Omental fat pad (tissue), 4 donors: ENCODE measurements at places on chromosomes 6 and 20. TPM values are rescaled to one million over a fixed set of nuclear protein-coding genes. Genes with fewer than 3 reads are reported as not detected.

Gene PLEKHG1
- 35.7 TPM for total RNA-seq

Gene TSPYL1
- total RNA-seq = 43.5 TPM

Gene DDO
- 2.8 TPM for total RNA-seq

Gene TINAG
- not detected for total RNA-seq

Gene COL19A1
- total RNA-seq = 0.09 TPM

DNA sequence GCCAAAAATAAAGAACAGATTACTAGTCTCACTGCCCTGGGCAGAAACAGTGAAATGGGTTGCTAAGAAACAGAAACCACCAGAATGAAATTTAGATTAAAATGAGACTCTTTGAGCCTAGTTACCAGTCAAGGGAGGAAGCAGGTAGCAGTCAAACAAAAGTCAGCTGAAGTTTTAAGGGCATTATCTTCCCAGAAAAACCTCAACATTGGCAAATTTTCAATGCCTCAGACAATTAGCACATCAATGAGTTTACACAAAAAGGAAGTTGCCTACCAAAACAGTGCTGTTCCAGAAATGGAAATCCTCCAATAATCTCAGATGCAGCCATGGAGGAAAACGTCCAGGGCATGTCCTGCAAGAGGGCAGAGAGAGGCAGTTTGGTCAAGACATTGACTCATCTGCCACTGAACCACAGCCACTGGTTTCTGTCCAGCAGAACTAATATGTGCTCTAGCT is 399.7 kb upstream of the ADGRB3 start:
- DNase-seq = no peak

GRCh38 chr6:167139761-167140160 is 16.9 kb downstream of the CCR6 start:
- DNase-seq = no peak
